ENCODE measurements at places on chromosomes 7 and 10. TPM values are rescaled to one million over a fixed set of nuclear protein-coding genes. Genes with fewer than 3 reads are reported as not detected.

GRCh38 chr10:77274046-77274795 lies 363.4 kb downstream of the KCNMA1 start:
- DNase-seq: no peak

GRCh38 chr7:25549271-25549921 lies 321.1 kb upstream of the NPVF start:
- DNase-seq: no peak

DNA sequence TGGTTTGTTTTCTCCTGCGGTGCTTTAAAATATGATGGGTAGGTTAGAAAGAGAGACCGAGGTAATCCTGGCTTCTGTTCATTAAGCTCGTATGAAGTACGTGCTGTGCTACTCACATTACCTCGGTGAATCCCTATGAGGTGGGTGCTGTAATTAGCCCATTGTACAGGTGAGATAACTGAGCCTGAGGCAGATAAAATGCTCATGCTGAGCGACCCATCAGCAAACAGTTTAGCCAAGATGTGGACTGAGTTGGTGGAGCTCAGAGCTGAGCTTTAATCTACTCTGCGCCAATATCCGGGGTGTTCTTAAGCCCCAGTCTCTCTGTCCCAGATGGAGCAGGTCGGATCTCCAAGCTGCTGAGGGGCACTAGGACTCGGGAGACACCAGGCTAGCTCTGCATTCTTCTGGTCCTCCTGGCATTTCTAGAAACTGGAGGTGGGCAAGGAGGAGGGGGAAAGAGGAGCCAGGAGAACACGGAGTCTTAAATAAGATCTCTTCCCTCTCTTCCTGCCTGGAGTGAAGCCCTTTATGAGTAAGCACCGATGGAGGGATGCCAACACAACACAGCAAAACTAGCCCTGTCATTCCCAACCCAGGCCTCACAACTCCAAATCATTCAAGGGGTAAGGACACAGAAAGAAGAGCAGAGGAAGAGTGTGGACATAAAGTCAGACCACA lies 458.5 kb downstream of the KCNMA1 start:
- DNase-seq: peak; percentile 24

DNA sequence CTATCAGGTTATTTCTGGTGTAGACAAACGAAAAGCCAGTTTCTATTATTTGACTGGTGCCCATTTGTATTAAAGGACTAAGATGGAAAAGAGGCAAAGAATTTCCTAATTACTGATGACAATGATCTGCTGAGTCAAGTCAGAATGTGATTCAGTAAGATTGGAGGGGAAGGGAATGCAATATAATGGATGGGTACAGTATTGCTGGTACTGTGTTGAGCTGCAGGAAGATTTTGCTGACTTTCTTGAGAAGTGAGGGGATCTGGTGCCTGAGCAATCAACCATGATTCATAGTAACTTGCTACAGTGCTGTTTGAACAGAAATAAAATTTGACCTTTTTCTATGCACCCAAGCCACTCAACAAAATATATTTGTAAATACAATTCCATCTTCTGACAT lies 139.1 kb upstream of the RHEB start:
- DNase-seq: no peak

DNA sequence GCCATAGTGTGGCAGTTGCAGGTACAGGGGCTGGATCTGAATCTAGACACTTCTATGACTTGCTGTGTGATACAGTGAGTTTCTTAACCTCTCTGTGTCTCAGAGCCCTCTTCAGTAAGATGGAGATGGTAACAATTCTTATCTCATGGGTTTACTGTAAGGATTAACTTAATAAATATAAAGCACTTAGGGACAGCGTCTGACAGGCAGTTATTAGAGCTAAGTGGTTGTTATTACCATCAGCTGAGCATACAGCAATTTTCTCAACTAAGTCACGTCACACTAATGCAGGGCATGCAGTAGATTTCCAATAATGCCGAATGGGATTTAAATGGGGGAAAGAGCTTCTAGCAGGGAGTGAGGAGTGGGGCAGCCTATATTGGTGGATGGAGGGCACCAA lies 162.6 kb downstream of the SH2D4B start:
- no peak for DNase-seq

DNA sequence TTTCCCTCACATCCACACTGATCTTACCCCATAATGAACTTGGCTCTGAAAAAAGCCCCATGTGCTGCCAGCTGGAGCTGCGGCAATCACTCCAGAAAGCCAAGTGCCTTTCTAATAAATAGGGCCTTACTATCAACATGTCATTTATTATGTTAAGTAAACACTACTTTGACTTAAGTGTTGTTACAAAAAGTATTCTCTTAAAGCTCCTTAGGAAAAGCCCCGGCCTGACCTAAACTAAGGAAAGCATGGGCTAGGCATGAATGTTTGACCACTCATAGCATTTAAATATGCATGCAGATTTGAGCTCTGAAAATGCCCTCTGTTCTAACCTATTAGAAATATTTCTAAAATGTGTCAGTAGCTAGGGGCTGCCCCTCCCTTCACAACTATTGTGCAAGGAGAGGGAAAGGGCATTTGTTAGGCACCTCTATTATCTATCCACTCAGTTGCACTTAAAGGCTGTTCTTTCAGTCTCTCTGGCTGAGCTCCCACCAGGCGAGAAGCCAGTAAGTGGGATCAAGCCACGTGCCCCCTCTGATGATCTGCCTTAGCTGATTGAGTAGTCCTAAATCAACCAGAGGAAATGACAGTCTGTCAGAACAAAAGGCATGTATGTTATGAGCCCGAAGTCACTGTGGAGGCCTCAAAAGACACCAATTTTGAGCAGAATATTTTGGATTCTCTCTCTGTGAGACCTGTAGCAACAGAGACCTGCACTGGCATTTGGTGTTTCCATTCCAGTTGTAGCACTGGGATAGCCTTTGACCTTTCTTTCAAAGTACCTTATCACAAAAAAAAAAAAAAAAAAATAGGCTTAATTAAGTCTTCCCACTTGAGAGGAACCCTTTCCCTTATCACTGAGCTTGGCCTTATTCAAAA lies 77.1 kb downstream of the ITGB8 start:
- peak; percentile 75 for DNase-seq

The ARMH3 gene
- 21.8 TPM for polyA plus RNA-seq

The INMT gene
- polyA plus RNA-seq: 31.2 TPM

All from right lung (tissue), 10 donors.